Activated T-helper 1 cell treated with anti-CD3 and anti-CD28 coated beads, Interleukin-12 subunit alpha, Interleukin-12 subunit beta, Interleukin-2, Interleukin-4 antibody, amounts not matched to agents 30 ng/mL and 10 ng/mL and 1 ng/mL, durations not matched to agents 14 hours and 24 hours and 36 hours (primary cell): ENCODE measurements at places on chromosomes 16 and 17. TPM values are rescaled to one million over a fixed set of nuclear protein-coding genes. Genes with fewer than 3 reads are reported as not detected.

DCTN5 gene
- total RNA-seq: 102 and 105 TPM in 2 replicates

GPR142 gene
- total RNA-seq: not detected in 2 replicates

KRTAP3-1 gene
- total RNA-seq: not detected in 2 replicates

DNA sequence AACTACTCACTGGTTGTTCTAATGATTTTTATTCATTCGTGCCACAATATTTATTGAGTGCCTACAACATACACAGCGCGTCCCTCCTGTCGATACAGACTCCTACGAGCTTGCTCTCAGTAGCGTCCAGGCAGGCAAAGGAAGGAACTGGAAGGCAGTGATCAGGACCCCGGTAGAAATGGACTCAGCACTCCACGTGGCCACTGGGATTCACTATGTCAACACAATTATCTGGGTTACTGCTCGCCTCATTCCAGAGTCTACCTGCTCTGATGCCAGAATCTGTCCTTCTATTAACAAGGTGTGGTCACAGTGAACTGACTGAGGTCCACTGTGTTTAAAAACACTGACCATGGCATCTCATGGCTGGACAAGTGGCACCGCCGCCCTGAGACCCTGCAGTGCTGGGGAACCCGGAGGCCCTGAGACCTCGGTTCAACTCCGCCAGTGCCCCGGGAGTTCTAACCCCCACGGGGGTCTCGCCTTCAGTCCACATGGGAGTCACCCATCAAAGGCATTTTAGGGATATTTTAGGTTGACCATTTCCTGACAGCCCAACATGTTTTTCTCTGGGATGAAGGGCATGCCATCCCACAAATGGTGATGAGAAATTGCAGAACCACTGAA lies 71.4 kb downstream of the ZFHX3 start:
- DNase-seq: no peak

PIMREG gene
- total RNA-seq: 6.8 and 8.0 TPM in 2 replicates
